ENCODE measurements at places on chromosomes 6 and 20. TPM values are rescaled to one million over a fixed set of nuclear protein-coding genes. Genes with fewer than 3 reads are reported as not detected.

Gene ZNF831
- not detected for total RNA-seq

Gene FAM217A
- not detected for total RNA-seq

Gene F13A1
- total RNA-seq = not detected

Gene TGM2
- 237 TPM for total RNA-seq

Gene C6orf163
- total RNA-seq = 1.7 TPM

Gene MATN4
- total RNA-seq = not detected

Gene SYCP2
- total RNA-seq = 0.56 TPM

Gene PRDM1
- 6.9 TPM for total RNA-seq

Gene CAPN11
- total RNA-seq = not detected

Gene ELOVL2
- total RNA-seq = 10.6 TPM

Gene LGSN
- total RNA-seq = not detected

Gene TMEM244
- total RNA-seq = 0.28 TPM

DNA sequence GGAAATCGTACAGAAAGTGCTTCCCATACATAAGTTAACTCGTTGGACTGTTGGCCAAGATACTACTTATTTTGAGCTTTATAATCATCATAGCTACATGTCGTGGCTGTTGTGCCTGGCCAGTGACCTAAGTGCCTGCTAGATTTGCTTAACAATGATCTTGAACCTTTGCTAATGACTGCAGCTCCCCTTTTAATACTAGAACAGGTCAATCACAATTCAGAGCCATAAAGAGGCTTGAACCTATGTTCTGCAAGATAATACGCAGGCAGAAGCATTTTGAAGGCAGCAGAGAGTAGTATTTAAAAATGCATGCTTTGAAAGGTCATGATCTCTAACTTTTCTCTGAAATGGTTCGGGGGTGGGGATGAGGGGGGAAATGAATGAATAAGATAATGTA, 2.5 kb downstream of the MRS2 start:
- DNase-seq = no peak

- no peak for DNase-seq
These were observed 134.2 kb upstream of the BMP5 start for GRCh38 chr6:56009636-56010035.

DNA sequence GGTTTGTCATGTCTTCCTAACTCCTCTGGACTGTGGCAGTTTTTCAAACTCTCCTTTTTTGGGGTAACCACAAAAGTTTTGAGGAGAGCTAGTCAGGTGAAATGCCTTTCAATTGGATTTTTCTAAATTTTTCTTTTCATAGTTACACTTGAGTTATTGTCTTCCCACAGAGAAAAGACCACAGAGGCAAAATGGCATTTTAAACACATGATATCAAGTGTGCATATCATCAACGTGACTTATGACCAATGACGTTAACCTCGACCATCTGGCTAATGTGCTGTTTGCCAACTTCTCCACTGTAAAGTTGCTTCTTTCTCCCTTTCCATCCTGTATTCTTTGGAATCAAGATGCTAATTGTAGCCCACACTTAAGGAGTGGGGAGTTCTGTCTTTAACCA, 41.3 kb upstream of the SNAP25 start:
- DNase-seq = peak; percentile 58

DNA sequence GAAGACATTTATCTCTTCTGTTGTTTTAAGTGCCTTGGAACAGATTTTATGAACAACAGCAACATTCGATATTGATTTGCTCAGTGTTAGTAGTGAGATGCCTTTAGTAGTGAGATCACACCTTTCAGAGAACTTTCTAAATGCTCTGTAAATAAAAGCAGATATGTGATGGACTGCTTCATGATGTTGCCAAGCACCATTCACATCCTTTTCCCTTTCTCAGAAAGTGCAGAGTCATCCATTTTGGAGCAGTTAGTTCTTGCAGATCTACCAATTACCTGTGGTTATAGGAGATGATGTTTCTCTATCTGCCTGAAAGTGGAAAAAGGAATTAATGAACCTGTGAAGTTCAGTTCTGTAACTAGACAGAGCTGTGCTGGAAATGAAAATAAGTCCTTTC, 27.0 kb downstream of the CBFA2T2 start:
- DNase-seq = peak; percentile 11

DNA sequence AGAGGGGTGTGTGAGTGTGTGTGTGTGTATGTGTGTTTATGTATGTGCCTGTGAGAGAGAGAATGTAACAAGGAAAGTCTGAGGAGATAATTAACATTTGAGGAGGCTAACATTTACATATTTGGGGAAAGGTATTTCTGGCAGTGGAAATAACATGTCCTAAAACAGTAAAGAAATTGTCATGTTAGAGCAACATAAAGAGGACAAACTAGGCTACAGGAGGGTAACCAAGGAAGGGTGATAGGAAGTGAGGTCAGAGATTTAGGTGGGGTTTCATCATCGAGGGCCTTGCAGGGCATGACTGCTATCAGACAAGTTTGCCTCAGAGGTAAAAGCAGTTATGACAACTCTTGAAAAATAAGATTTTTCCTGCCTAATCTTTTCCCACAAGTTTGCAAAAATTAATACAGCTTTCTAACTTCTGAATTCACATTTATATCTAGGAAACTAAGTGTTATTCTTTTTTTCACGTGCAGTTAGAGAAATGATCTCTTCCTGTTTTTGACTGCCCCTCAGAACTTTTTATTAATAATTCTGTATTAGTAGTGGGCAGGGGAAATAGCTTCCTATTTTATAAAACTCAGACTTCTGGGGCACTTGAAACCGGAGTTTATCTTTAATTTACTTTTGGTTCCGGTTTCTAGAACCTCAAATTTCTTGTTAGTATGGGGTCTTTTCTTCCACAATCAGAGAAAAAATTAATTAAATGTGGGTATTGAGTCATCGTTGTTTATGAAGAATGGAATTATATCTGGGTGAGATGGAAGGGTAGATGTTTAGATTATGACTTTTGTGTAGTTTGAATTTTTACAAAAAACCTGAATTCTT, 30.5 kb upstream of the RHAG start:
- DNase-seq = no peak

GRCh38 chr20:17059465-17059864, 167.4 kb upstream of the PCSK2 start:
- DNase-seq = peak; percentile 75

DNA sequence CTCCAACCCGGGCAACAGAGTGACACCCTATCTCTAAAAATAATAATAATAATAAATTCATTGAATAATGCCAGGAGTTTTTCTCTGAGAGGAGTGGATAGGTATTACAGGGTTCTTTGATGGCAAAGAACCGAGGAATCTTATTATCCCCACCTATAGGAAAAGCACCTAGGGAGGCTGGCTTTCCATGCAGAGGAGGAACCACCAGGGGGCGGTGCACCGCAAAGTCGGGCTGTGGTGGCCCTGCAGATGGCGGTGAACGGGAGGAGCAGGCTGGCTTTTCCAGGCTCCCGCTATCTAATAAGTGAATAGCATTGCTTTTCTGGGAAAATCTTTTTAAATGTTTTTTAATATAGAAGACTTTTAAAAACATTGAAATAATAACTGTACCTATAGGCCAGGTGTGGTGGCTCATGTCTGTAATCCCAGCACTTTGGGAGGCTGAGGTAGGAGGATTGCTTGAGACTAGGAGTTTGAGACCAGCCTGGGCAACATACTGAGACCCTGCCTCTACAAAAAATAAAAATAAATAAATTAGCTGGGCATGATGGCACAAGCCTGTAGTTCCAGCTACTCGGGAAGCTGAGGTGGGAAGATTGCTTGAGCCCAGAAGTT, 864.2 kb downstream of the KIF16B start:
- no peak for DNase-seq

- no peak for DNase-seq
These were observed 29.1 kb upstream of the STX16 start for GRCh38 chr20:58621906-58622548.

- DNase-seq = peak; percentile 17
These were observed 23.0 kb downstream of the ZBP1 start for GRCh38 chr20:57596998-57597939.

DNA sequence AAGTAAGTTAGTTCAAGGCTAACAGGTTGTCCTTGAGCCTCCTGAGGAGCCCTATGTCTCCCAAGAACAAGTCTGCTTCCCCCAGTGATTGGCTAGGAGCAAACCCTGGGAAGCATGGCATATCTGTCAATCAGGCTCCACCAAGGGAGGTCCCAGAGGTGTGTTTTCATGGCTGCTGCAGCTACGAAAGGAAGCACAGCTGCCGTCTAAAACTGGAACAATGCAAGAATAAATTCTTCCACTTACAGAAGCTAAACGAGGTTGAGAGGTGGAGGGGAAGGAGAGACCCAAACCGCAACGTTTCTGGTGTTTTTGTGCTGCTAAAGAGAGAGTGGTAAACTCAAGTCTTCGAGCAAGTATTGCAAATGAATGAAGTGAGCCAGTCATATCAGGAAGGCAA, 4.9 kb upstream of the PTGIS start:
- no peak for DNase-seq

GRCh38 chr6:31162463-31163165, 4.2 kb downstream of the TCF19 start:
- DNase-seq = no peak

DNA sequence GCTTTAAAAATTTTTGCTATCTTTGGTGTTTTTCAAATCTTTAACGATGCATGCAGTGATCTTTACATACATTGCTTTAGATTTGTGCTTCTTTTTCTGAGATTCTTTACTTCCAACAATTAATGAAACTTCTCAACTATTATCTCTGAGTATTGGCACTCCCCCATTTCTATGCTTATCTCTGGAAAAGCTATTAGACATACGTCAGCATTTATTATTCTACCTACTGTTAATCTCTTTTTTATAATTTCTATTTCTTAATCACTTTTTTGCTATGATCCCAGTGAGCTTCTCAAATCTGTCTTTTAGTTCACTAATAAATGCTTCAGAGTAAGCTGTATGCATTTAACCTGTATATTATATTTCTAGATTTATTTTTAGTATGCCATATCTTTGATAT, 264.2 kb upstream of the TFAP2D start:
- no peak for DNase-seq

GRCh38 chr6:119523556-119523955, 174.0 kb upstream of the MAN1A1 start:
- no peak for DNase-seq

- DNase-seq = no peak
These were observed 91.3 kb upstream of the EYA2 start for GRCh38 chr20:46803123-46804020.

DNA sequence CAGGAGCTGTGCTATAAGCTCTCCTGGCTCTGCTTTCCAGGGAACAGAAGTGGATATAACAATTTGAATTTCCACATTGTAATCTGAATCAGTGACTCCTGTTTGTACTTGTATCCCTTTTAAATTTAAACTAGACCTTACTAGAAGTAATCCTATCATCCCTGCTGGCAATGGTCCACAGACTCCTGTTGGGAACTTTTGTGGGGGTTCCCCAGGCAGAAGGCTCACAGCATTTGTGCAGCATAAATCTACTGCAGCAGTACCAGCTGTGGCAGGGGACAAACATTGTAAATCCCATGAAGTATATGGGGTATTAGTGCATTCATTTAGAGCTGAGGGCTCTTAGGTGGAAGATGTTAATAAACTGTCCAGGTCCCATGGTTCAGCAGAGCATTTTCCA, 12.0 kb upstream of the PDCD2 start:
- DNase-seq = no peak

GRCh38 chr20:2713285-2713684, 20.7 kb downstream of the EBF4 start:
- no peak for DNase-seq

GRCh38 chr6:149405823-149406765, 6.0 kb downstream of the SUMO4 start:
- DNase-seq = peak; percentile 51

GRCh38 chr6:14075095-14075503, 42.5 kb upstream of the CD83 start:
- DNase-seq = peak; percentile 44

GRCh38 chr6:87341899-87342298, 2.7 kb upstream of the C6orf163 start:
- no peak for DNase-seq

- DNase-seq = no peak
These were observed 17.9 kb downstream of the HLA-G start for GRCh38 chr6:29845405-29846006.

GRCh38 chr6:2765896-2766766, 938 bp downstream of the WRNIP1 start:
- peak; percentile 30 for DNase-seq

DNA sequence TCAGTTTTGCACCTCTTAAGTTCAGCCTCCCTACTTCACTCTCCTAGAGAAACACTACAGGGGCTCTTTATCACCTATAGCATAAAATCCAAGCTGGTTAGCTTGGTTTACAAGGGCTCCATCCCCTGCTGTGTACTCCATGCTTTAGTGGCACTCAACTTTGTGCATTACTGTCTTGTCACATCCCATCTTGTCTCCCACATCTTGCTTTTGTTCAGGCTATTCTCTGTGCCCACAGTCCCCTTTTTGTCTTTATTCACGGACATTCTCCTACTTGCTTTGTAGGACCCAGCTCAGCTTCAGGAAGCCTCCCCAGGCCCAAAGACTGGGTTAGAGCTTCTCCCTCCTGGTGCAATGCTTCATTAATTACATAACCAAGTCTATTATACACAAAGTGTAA, 107.9 kb upstream of the SPACA1 start:
- DNase-seq = no peak

GRCh38 chr6:127367023-127367375, 23.6 kb upstream of the ECHDC1 start:
- DNase-seq = peak; percentile 21

- DNase-seq = peak; percentile 88
These were observed 99.3 kb downstream of the PRND start for GRCh38 chr20:4820806-4821518.

- DNase-seq = no peak
These were observed 50.8 kb upstream of the NRN1 start for GRCh38 chr6:6057442-6058053.

- DNase-seq = no peak
These were observed 295.7 kb downstream of the PHACTR1 start for GRCh38 chr6:13012296-13012695.

DNA sequence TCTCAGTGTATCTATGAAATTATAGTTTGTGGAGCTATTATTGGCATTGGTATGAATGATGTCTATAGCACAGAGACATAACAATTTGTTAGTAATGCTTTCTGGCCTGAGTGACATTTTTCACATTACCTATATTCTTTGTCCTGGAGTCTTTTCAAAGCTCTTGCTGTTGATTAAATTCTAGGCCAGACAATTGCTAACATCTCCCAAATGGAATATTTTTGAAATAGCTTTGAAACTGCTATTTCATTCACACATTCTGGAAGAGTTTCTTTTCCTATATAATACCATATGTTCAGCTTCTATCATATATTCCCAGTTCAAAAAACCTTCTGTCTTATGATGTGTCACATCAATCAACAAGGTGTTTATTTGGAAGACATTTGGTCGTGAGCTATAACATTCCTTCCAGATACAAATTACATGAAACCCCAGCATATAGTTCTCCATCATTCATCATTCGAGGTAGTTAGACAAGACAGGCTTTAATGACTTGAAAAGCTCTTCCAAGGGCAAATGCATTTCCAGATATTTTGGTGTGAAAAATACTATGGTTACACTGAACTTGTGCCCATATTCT, 452.8 kb downstream of the KHDRBS2 start:
- no peak for DNase-seq
